ENCODE measurements at places on chromosomes 3 and 15.

DNA sequence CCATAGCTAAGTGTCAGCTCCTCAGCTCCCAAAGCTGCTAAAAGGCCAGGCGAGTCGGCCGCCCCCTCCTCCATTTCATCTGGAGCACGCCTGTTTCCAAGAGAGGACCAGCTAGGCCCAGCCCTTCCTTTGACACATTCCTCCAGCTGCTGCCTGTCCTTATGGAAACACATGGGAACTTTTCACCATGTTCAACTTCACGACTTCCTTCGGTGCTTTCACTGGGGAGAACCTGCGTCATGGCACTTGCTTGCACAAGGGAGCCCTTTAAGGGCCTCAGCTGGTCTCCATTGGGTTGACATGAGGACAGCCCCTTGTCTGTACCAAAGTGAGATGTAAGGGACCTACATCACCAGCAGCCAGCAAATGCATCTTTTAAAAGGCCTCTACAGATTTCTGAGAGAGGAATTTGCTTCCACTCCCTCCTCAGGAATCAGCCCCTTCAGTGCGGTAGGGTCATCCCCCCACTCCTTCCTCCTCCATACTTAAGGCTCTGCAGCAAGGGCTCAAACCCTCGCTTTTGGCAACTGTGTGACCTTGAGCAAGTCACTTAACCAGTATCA lies 2.1 kb downstream of the MAGI1 start:
- DNase-seq = no peak

GRCh38 chr3:197392961-197393360 lies 94.5 kb upstream of the DLG1 start:
- DNase-seq = no peak

- DNase-seq = no peak
These were observed 773.8 kb downstream of the MECOM start for GRCh38 chr3:168889666-168890065.

- no peak for DNase-seq
These were observed 68.1 kb downstream of the TM4SF4 start for GRCh38 chr3:149542375-149543312.

- DNase-seq = no peak
These were observed 39.4 kb upstream of the FRMD4B start for GRCh38 chr3:69425249-69425648.

DNA sequence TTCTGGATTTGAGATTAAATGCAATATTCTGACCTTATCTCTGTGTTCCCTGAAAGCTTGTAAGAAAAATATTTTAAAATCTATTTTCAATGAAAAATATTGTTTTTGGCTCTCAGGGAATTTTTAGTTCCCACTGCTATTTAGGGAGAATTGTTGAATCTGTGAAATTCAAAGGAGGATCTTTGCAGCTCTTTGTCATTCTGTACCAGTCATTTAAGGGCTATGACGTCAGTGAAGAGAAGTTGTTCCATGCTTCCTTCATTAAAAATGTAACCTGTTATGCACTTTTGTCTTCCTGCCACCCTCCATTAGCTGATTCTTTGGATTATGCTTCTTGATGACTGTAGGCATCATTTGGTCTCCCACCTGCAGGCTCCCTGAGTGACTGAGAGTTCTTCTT lies 427.8 kb upstream of the C2CD4B start:
- DNase-seq = no peak

DNA sequence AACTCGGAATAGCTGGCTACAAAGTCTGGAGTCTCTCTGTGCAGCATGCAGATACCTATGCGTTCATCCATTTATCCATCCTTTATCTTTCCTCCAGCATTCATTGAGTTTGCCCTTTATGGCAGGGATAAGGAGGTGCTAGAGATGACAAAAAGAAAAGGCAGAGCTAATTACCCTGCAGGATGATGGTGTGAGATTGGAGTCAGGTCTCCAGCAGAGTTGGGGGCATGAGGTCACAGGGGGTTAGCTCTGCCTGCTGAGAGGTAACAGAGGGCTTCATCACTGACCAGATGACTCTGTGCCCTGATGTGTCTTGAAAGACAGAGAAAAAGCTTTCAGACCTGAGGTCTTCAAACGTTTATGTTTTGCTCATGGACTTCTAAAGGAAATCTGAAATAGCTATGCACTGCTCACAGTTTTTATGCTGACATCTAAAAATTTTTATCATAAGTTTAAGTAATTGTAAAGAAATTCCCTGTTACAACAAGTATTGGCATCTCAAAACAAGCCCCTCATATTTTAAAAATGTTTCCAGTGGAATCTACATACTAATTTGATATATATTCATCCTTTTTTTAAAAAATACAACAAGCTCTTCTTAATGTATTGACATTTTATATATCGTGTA lies 132.3 kb upstream of the ANKRD28 start:
- no peak for DNase-seq

- no peak for DNase-seq
These were observed 129.6 kb upstream of the AGBL1 start for GRCh38 chr15:85950101-85950500.

Data from T-helper 2 cell treated with Interferon-gamma antibody and Interleukin-4, amounts not matched to agents 5 μg/mL and 100 μg/mL, for 36 hours (primary cell).